ENCODE measurements at places on chromosomes 4 and X.
A peak's percentile ranks its signal among the peaks of the same experiment; 100 is the strongest.

DNA sequence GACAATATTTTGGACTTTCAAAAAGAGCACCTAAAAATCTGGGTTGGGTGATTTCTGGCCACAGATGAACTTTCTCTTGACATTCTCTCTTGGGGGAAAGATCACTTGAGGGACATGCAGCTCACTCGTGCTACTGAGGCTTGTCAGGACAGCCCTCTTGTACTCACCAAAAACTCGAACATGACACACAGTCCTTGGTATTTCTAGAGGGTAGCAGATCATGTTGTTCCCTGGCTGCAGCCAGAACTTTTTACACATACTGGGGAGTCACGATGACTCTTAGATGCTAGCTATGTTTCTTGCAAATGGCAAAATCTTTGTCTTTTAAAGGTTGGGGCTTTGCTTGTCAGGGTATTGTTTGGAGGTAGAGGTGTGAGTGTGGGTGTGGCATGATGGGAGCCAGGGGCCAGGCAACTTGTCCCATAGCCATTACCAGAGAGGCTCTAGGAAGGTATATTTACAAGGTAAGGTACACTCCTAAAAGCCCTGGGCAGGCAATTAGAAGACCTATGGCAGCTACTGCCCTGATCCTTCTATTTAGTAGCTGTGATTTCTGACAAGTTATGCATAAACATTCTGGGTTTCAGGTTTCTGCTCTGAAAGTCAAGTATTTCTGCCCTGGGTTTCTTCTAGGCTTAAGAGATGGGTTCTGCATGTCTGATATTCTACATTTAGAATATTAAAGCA, 241.7 kb upstream of the TLL1 start:
- no peak for DNase-seq

DNA sequence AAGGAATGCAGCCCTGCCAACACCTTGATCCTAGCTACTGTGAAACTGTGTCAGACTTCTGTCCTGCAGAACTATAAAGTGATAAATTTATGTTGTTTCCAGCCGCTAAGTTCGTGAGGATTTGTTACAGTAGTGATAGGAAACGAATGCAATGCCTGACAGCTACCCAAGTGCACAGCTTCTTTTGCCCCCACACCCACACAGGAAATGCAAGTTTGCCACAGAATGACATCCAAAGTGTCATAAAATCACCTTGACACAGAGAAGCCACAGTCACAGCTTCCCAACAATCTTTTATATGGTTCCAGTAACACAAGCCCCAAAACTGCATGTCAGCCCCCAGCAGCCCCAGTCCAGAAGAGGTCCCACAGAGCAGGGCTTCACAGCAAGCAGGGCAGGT, 216.9 kb upstream of the S100G start:
- DNase-seq = peak; percentile 23

DNA sequence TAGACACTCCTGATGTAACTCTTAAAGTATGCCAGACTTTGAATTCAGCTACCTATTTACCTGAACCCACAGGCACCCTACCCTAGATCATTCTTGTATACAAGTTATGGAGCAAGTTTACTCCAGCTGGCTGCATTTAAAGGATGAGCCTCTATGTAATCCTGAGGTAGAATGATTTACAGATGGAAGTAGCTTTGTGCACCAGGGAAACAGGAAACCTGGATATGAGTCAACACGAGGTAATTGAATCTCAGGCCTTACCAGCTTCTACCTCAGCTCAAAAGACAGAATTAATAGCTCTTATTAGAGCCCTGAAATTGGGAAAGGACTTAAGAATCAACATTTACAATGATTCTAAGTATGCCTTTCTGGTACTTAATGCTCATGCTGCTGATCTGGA, 119.8 kb downstream of the AGTR2 start:
- no peak for DNase-seq

DNA sequence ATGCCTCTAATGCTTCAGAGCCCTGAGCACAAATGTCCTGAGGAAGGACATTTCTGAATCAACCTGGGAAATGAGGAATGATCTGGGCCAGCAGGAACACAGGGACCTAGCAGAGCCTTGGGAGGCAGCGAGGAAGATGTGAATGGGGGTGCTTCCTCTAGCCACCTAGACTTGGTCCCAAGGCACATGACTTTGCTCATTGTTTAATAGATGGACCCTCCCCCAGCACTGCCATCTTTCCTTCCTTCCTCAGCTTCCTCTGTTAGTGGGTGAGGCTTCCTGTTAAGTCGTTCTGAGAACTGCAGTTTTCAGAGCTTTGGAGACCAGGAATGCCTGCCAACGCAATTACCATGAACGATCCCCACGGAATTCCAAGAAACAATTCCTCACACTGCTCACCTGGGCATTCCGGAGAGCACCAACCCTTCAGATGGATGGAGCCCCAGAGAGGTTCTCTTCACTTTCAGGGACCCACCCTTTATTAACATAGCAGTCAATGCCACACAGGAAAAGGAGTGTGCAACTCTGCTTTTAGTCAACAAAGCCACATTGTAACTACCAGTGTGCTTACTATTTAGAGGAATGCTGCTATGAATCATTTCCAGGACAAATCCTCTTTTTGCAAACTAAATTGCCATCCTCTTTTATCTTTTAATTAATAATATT, 48.5 kb upstream of the STIM2 start:
- DNase-seq = no peak

- DNase-seq = no peak
These were observed at the start of gene GPR50 for GRCh38 chrX:151176231-151176750. GPR50 (plus strand) TSS chrX:151176584; CDS start chrX:151176722, 138 bp downstream.

DNA sequence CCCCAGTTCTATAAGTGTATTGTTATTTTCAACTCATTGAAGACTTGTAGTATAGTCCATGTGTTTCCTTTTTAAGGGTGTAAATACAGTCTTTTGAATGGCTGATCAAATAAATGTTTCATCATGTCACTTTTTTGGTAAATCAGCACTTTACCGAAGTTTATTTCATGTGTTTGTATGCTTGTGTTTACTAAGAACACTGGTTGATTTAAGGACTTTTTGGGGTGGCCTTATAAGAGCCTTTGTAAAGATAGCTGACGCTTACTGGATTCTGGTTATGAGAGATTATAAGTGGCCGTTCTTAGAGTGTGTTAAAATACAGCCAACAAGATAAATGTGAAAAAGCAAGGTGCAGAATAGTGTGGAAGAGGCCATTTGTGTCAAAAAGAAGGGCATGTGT, 2.6 kb downstream of the UBE2K start:
- DNase-seq = no peak

- no peak for DNase-seq
These were observed 29.9 kb downstream of the C4orf51 start for GRCh38 chr4:145709843-145710242.

DNA sequence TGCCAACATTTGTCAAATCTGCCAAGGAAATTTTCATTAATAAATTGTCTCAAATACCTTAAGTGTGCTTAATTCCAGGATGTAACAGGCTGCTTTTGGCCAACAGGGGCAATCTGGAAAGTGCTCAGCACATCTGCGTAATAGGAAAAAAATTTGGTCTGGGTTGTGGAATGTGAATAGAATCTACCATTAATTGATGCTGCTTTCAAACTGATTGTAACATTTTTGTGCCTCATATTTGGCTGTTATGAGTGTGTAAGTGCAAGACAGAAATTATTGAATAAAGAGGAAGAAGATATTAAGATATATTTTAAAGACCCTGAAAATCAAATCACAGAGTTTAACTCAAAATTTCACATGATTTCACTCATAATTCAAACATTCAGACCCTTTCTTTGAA, 41.1 kb downstream of the REELD1 start:
- DNase-seq = no peak

DNA sequence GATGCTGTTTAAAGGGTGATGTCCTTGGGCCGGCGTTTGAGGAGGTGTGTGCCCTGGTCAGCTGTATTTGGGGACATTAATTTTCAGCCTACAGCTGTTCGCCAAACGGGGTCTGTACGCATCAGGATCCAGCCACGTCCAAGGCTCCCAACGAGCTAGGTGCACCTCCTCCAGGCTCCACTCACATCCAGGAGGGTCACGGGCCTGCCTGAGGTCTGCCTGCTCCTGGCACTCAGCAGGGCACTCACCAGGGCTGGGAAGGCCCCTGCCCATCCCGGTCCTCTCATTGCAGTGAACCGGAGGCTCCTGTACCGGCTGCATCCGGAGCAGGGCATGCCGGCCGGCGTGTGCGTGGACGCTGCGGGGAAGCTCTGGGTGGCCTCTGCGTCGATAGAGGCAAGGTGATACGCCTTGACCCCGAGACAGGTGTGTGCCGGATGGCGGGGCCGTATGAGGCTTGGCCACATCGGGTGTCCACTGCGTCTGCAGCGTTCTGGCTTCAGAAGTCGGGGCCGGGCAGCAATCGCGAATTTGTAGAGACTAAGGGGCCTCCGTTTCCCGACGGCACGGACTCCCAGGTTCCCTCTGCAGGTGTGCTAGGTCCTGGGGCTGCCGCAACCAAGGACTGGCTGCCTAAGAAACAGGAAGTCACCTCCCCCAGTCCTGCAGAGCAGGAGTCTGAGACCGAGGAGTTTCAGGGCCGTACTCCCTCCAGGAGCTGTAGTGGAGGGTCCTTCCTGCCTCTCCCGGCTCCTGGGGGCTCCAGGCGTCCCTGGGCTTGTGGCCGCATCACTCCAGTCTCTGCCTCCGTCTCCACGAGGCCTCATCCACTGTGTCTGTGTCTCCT, 27.5 kb upstream of the PLCXD1 start:
- DNase-seq = peak; percentile 12

DNA sequence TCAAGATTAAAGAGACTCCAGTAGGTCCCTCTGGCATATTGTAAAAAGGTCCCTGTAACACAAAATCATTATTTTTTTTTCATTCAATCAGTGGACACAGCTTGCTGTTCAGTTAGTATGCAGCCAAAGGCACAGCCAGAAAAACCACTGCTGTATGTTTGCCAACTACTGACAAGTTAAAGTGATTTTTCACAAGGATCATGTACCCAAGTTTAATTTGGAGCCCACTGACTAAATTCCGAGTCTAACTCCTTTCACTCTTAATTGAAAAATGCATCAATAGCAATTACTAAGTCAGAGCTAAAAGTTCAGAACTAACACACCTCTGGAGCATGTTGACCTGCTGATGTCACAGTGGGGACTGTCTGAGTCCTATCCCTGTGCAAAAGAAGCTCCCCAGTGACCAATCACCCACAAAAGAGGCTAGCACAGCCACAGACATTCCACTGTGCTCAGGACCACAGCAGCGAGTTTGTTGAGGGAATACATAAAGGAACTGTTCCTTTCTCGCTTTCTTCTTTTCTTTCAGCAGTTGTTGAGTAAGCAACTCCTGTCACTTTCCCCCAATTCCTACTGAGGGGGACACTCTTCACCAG, 60.4 kb downstream of the STX18 start:
- DNase-seq = no peak

- DNase-seq = no peak
These were observed 73.2 kb upstream of the MXD4 start for GRCh38 chr4:2334826-2335728.

All from activated CD4-positive, alpha-beta memory T cell treated with anti-CD3 and anti-CD28 coated beads, Interleukin-2, amount 10 ng/mL, durations not matched to agents 7 days and 5 days (primary cell).